BJ (cell line): ENCODE measurements at places on chromosomes 1 and 21.

DNA sequence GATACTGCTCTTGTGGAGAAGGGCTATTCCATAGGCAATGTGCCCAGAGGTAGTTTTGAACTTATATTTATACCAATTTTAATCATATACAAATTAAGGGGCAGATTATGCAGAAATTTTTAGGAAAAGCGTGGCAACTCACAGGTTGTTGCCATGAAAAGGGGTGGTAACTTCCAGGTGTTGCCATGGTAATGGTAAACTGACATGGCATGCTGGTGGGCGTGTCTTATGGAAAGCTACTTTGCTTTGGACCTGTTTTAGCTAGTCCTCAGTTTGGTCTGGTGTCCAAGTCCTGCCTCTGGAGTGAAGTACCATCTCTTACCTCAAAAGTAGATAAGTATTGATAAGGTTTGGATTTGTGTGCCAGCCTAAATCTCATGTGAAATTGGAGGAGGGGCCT is 7.9 kb upstream of the IL23R start:
- no peak for DNase-seq

- DNase-seq: no peak
These were observed 23.1 kb upstream of the RAP1A start for GRCh38 chr1:111596499-111596898.

DNA sequence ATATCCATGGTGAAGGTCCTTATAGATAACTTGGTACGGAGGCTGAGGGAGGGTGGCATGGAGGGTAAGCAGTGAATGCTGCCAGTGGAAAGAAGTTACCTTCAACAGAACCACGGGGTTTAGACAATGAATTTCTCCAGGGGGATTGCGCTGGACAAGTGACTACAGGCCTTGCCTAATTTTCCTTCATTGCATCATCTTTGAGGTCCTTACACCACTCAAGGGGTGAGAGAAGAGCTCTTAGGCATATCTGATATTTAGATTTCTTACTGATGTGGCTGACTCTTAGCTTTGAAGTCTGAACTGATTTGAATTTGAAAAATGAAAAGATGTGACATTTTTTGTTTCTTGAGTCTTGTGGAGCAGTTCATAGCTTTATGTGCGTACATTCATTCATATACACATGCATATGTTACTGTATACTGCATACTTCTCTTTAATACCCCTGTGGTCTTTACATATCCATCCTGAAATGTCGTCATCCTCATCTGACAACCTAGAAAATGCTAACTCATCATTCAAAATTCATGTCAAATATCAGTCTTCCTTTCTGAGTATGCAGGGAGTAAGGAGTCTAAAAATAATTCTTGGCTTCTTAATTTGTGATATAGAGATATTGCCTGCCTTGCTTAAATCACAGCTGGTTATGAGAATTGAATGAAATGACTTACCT is 63.6 kb downstream of the DNM3 start:
- DNase-seq: no peak

- DNase-seq: no peak
These were observed 33.8 kb downstream of the STPG1 start for GRCh38 chr1:24379733-24380315.

- DNase-seq: no peak
These were observed at the start of gene PCP4L1 for GRCh38 chr1:161258439-161259344. Gene PCP4L1, plus strand, starts transcription at chr1:161258745. Its CDS starts 230 bp downstream, at chr1:161258975.

- no peak for DNase-seq
These were observed 191.8 kb downstream of the TPR start for GRCh38 chr1:186183219-186183618.

DNA sequence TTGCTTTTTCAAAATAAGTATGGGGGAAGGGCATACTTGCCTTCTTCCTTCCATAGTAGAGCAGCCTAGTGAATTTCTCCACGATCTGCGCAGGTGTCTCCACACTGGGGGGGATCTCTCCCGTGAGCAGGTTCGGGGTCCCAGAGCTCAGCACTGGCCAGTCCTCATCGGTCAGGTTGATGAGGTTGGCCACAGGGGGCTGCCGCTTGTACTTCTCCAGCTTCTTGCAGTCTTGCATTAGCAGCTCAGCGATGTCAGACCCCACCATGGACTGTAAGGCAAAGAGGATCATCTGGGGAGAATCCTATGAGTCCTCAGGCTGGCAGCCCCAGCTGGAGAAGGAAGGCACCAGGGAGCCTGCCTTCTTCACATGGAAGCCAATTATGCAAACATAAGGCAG is 11.8 kb downstream of the SEC16B start:
- DNase-seq: no peak

- DNase-seq: no peak
These were observed 3.0 kb downstream of the TAS1R2 start for GRCh38 chr1:18856435-18856834.
